ENCODE measurements at places on chromosomes 2 and 18. TPM values are rescaled to one million over a fixed set of nuclear protein-coding genes. Genes with fewer than 3 reads are reported as not detected.

The HTR2B gene
- total RNA-seq, result not detected

The RBM43 gene
- total RNA-seq, result 4.8 TPM

The RETREG2 gene
- total RNA-seq, result 57.7 TPM

The PSMA8 gene
- total RNA-seq, result 3.6 TPM

The KRTCAP3 gene
- 7.4 TPM for total RNA-seq

The EPB41L3 gene
- 0.80 TPM for total RNA-seq

The NT5DC4 gene
- not detected for total RNA-seq

The COPS7B gene
- 55.2 TPM for total RNA-seq

The IL1F10 gene
- total RNA-seq, result not detected

The FHL2 gene
- 5.1 TPM for total RNA-seq

The CPO gene
- not detected for total RNA-seq

The MRPL30 gene
- 38.0 TPM for total RNA-seq

The NOL4 gene
- not detected for total RNA-seq

The UGT1A4 gene
- total RNA-seq, result not detected

The THSD7B gene
- total RNA-seq, result not detected

The GATA6 gene
- total RNA-seq, result not detected

The PMAIP1 gene
- total RNA-seq, result 82.0 TPM

The DLGAP1 gene
- total RNA-seq, result not detected

The TTC32 gene
- total RNA-seq, result 15.3 TPM

The GPR39 gene
- not detected for total RNA-seq

The TLX2 gene
- total RNA-seq, result 0.12 TPM

The UGP2 gene
- 70.0 TPM for total RNA-seq

The MLPH gene
- not detected for total RNA-seq

The RUFY4 gene
- 1.6 TPM for total RNA-seq

The PRSS56 gene
- total RNA-seq, result not detected

The ANKRD30BL gene
- total RNA-seq, result 0.29 TPM

The CYP20A1 gene
- total RNA-seq, result 20.6 TPM

The RAMP1 gene
- 0.24 TPM for total RNA-seq

The ANKRD44 gene
- 118 TPM for total RNA-seq

The EIF4E2 gene
- 70.1 TPM for total RNA-seq

The PAIP2B gene
- 2.4 TPM for total RNA-seq
